Uterus (tissue), 4 donors: ENCODE measurements at places on chromosomes 2 and 18.

GRCh38 chr2:25371253-25372241, 29.8 kb upstream of the DNMT3A start:
- H3K27me3 ChIP-seq: no peaks in the 10 kb centered on the region
- H3K4me1 ChIP-seq: peaks cover 6% of the 10 kb centered on the region
- no peak overlapping the region for H3K27ac ChIP-seq
- no peaks in the 10 kb centered on the region for H3K36me3 ChIP-seq
- no peak for DNase-seq

DNA sequence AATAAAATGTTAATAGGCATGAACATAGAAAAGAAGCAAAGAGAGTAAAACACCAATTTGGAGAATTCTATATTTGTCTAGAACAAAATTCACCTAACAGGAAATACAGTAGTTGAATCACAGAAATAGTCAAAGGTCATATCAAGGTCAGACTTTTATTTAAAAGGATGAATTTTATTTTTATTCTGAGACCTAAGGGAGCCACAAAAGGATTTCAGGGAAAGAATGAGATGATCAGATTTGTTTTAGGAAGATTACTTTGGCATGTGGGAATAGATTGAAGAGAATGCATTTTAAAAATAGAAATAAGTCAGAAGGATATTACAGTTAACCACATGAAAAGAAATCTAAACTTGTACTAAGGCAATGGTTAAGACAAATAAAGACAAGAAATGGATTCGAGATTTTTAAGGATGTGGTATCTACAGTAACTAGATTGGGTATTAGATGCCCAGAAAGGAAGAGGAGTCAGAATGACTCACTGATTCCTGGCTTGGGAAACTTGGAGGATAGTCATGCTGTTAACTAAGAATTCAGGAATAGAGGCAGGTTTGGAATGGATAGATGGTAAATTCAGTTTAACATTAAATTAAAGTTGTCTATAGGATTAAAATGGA, 56.0 kb downstream of the METTL4 start:
- H3K36me3 ChIP-seq: no peaks in the 10 kb centered on the region
- no peak for DNase-seq
- H3K27ac ChIP-seq: no peak overlapping the region

- peak overlapping the region; percentile 9 for H3K4me3 ChIP-seq
- H3K27ac ChIP-seq: peak overlapping the region; percentile 91
- H3K27me3 ChIP-seq: no peaks in the 10 kb centered on the region
- no peaks in the 10 kb centered on the region for H3K36me3 ChIP-seq
Observed at GRCh38 chr2:42141687-42142546, 27.2 kb upstream of the EML4 start.

GRCh38 chr18:5961097-5961827, 65.9 kb upstream of the TMEM200C start:
- H3K27me3 ChIP-seq: no peaks in the 10 kb centered on the region
- no peaks in the 10 kb centered on the region for H3K4me1 ChIP-seq
- no peak overlapping the region for H3K4me3 ChIP-seq
- DNase-seq: no peak

GRCh38 chr2:167114018-167114417, 225.7 kb downstream of the XIRP2 start:
- no peaks in the 10 kb centered on the region for H3K4me1 ChIP-seq
- H3K27ac ChIP-seq: no peak overlapping the region
- no peak overlapping the region for H3K4me3 ChIP-seq
- no peak for DNase-seq
- H3K36me3 ChIP-seq: no peaks in the 10 kb centered on the region

GRCh38 chr2:37215250-37215649, 16.1 kb downstream of the CEBPZ start:
- no peak for DNase-seq
- no peaks in the 10 kb centered on the region for H3K27me3 ChIP-seq
- H3K27ac ChIP-seq: no peak overlapping the region
- no peak overlapping the region for H3K4me3 ChIP-seq
- H3K36me3 ChIP-seq: no peaks in the 10 kb centered on the region

DNA sequence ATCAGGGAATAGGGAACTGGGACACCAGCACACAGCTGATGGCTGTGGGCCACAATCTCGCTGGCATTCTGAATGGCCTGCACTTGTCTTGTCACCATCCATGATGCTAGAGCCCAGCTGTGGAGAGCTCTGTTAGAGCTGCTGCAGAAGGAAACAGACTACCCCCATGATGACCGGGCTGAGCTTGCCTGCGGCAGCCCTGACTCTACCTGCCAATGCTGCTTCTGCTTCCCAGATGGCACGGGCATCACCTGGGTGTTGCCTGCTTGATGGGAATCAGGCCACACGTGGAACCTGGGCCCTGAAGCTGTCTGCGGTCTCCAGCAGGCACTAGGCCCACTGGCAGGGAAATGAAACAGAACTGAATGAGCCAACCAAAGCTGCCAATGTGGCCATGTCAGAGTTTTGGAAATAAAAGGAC, 11.2 kb upstream of the DAW1 start:
- no peak overlapping the region for H3K27ac ChIP-seq
- DNase-seq: no peak
- no peaks in the 10 kb centered on the region for H3K27me3 ChIP-seq

- no peaks in the 10 kb centered on the region for H3K4me1 ChIP-seq
- H3K4me3 ChIP-seq: no peak overlapping the region
- no peaks in the 10 kb centered on the region for H3K27me3 ChIP-seq
- no peak for DNase-seq
- H3K27ac ChIP-seq: no peak overlapping the region
- H3K36me3 ChIP-seq: no peaks in the 10 kb centered on the region
Observed at GRCh38 chr2:43436431-43436830, 159.4 kb downstream of the THADA start.

DNA sequence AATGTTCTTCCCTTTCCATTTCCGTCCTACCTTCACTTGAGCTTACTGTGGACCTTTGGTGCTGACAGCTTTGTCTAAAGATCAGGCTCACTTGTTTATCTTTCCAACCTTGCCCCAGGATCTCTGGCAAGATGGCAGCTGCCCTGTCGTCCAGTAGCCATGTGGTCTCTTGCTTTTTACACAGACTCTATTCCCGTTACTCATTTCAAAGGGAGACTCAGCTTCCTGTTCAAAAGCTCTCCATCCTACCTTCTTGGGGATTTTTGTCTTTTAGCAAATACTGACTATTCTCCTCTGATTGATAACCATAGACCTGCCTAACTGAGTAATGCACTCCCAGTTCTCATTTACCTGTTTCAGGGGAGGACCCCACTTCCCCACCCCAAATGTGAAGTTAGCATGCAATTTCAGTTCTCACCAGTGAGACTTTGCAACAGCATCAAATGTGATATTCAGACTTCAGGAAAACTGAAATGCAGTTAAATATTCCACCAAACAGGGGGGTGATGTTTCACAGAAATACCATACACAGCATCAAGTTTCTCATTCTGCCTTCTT, 184.4 kb downstream of the MYO3B start:
- no peaks in the 10 kb centered on the region for H3K4me1 ChIP-seq
- no peaks in the 10 kb centered on the region for H3K27me3 ChIP-seq
- no peak overlapping the region for H3K4me3 ChIP-seq

GRCh38 chr2:106869512-106870275, 16.3 kb downstream of the ST6GAL2 start:
- H3K36me3 ChIP-seq: no peaks in the 10 kb centered on the region
- no peaks in the 10 kb centered on the region for H3K27me3 ChIP-seq
- no peak for DNase-seq
- H3K27ac ChIP-seq: no peak overlapping the region

GRCh38 chr2:186590350-186590758, 498 bp downstream of the ITGAV start:
- peak overlapping the region; percentile 90 for H3K4me3 ChIP-seq
- peaks cover 14% of the 10 kb centered on the region for H3K4me1 ChIP-seq
- no peaks in the 10 kb centered on the region for H3K36me3 ChIP-seq
- no peaks in the 10 kb centered on the region for H3K27me3 ChIP-seq
- H3K27ac ChIP-seq: peak overlapping the region; percentile 96
- no peak for DNase-seq

DNA sequence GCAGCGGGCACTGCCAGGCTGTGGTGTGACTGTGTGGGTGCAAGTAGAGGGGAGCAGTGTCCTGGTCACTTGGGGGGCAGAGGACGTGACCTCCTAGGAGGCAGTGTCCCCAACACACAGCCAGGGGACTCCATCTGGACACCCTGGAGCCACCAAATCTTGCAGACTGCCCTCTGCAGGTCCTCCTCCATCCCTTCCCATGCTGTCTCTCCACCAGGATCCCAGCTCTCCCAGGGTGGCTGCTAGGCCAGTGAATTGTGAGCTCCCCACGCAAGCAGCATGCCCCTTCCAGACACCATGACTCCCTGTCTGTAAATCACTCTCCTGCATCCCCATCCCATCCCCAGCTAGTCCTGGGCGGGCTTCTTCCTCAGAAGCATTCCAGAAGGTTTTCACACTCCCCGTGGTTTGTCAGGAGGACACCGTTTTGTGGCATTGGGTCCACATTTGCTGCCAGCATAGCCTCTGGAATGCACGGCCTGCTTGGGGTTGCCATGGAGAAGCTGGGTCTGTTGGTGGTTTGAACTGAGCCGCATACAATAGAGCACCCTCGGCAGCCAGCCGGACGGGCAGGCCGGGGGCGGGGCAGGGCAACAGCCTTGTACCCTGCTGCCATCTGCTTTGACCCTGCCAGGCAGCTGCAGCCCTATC, 210.7 kb downstream of the KLHL29 start:
- H3K36me3 ChIP-seq: no peaks in the 10 kb centered on the region
- no peaks in the 10 kb centered on the region for H3K27me3 ChIP-seq
- H3K4me1 ChIP-seq: no peaks in the 10 kb centered on the region
- H3K4me3 ChIP-seq: no peak overlapping the region
- peak overlapping the region; percentile 69 for H3K27ac ChIP-seq
- DNase-seq: no peak

GRCh38 chr2:8416849-8417832, 264.7 kb upstream of the ID2 start:
- H3K36me3 ChIP-seq: no peaks in the 10 kb centered on the region
- no peak for DNase-seq
- no peak overlapping the region for H3K27ac ChIP-seq

DNA sequence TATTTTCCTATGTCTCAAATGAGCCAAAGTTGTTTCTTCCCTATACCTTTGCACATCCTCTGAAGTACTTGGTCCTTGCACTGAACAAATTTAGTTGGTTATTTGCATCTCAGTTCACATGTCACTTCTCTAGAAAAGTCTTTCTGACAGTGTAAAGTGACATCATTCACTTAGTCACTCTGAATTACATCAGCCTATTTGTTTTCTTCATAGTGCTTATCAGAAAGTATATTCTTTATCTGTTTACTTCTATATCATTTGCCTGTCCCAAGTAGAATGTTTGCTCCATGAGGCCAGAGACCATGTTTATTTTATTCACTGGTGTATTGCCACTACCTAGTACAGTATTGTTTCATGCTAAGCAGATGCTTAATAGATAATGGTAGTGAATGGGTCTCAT, 173.7 kb downstream of the HNMT start:
- no peak for DNase-seq
- no peaks in the 10 kb centered on the region for H3K4me1 ChIP-seq
- no peaks in the 10 kb centered on the region for H3K27me3 ChIP-seq

DNA sequence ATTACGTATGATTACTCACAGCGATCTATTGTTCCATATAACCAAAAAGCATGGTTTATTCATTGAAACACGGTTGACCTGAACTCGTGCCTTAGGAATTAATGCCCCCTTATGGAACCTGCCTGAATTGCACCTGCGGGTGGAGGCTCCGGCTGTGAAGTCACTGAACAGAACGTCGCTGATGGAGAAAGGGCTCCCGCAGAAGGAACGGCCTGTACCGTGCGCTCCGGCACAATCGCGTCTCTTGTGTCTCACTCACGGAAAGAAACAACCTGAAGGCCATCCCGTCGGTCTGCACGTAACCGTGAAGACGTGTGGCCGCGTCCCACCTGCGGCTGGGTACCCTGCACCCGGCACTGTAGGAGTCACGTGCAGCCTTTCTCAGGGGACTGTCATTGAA, 133.1 kb downstream of the NFATC1 start:
- H3K27me3 ChIP-seq: no peaks in the 10 kb centered on the region
- no peak overlapping the region for H3K4me3 ChIP-seq
- peak; percentile 73 for DNase-seq
- H3K4me1 ChIP-seq: peaks cover 8% of the 10 kb centered on the region

DNA sequence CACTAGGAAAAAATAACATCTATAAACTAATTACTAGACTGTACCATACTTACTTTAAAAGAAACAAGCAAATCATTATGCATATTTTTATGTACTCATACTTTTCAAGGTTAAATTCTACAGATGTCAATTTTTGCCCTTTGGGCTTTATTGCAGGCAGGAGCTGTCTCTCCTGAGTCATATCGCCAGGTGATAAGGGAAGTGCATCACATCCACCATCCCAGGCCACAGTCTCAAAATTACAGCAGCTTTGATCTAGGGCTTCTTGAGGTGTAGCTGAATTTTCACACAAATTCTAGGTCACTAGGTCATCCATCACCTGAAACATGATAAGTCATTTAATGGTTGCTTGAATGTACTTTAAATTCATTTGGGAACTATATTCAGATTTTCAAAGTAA, 38.4 kb upstream of the FRZB start:
- H3K27me3 ChIP-seq: no peaks in the 10 kb centered on the region
- no peaks in the 10 kb centered on the region for H3K4me1 ChIP-seq
- no peak for DNase-seq

- no peak overlapping the region for H3K4me3 ChIP-seq
- no peaks in the 10 kb centered on the region for H3K4me1 ChIP-seq
- no peak for DNase-seq
- H3K27ac ChIP-seq: no peak overlapping the region
- no peaks in the 10 kb centered on the region for H3K36me3 ChIP-seq
- H3K27me3 ChIP-seq: no peaks in the 10 kb centered on the region
Observed at GRCh38 chr2:129056309-129056958, 737.8 kb upstream of the HS6ST1 start.

- no peak overlapping the region for H3K27ac ChIP-seq
- no peaks in the 10 kb centered on the region for H3K4me1 ChIP-seq
- no peaks in the 10 kb centered on the region for H3K27me3 ChIP-seq
- no peaks in the 10 kb centered on the region for H3K36me3 ChIP-seq
Observed at GRCh38 chr2:159042115-159042850, 73.8 kb downstream of the TANC1 start.

DNA sequence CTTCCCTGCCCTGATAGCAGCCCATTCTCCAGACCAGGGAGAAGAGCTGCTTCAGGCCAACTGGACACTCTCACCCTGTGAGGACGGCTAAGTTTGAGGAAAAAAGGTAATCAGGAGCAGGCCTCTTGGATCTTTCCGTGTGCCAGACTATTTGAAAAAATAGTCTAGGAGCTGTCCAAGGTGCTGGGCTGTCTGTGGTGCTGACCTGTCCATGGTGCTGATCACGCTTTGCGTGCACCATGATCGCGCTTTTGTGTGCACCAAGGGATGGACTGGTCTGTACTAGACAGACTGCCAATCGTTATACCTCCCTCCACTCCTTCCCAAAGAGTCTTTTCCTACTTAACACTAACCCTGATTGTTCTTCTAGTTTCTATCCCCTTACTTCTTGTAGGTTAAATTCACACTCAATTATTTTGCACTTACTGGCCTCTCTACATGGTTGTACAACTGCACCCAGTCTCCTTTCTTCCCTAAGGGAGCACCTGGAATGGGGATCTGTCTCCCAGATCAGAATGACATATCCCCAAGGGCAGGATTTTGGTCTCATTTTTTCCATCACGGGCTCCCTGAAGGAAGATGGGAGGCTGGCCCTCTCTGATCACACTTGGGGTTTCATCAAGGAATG, 295.4 kb downstream of the CELF4 start:
- DNase-seq: no peak
- no peak overlapping the region for H3K27ac ChIP-seq
- peaks cover 16% of the 10 kb centered on the region for H3K27me3 ChIP-seq
- H3K36me3 ChIP-seq: no peaks in the 10 kb centered on the region
